Fibroblast of mammary gland (primary cell): ENCODE measurements at places on chromosomes 7 and 10.

DNA sequence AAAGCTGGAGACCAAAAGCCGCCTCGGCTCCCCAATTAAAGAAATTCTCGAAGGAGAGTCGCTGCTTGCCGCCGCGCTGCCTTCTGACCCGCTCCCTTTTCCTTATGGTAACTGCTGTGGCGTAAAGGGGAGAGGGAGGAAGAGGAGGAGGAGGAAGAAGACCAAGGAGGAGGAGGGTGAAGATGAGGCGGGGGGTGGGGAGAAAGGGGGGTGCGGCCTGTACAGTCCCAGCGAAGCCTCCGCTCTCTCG is 388 bp downstream of the CNOT4 start:
- DNase-seq, result peak; percentile 63

DNA sequence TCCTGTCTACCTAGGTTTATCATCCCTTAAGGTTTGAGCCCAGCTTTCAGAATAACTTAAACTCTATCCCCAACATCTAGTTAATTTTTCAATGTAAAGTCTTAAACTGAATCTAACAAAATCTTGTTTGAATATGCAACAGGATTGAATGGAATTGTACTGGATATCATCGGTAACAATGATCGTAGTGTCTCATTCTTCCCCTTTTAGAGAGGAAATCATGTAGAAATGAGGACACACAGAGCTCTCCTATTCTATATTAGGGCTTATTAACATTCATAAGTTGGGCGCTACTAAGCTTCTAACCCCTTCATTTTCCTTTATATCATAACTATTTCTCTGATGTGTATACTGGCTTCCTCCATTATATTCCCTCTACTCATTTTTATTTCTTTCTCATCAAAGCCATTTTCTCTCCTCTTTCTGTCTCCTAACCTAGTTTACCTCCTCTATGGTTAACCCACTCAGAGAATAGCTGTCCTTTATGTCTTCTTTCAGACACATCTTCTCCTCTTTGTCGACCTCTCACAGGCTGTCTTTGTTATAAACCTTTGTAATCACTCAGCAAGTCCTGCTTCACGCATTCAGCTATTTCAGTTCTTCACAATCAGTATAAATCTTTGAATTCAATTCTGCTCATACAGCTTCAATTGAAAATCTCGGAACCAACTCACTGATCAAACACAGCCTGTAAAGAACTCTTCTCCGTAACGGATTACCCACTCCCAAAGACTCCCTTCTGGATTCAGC is 1019.0 kb upstream of the C7orf33 start:
- no peak for DNase-seq

DNA sequence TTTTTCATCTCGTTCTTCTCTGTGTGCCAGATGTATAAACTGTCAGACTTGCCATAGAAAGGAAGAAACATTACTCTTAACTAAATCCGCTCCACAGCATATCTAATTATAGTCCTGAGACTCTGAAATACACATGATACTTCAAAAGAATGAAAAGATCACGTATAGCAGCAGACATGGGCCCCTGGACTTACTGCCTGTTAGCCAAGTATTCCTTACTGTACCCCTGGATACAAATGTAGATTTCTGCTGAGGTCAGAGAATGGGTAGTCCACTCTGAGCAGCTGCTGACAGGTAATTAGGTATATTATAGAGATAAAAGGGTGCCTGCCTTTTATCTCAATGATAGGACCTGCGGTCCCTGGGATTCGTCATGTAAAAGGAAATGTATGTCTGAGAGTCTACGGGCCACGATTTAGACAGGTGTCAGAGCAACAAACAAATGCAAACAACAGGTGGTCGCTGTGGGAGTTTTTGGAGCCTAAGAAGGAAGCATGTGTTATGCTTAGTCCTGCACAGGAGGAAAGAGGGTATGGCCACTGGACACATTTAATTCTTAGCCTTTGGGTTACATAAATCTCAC is 69.4 kb downstream of the VOPP1 start:
- DNase-seq, result no peak

GRCh38 chr7:116802144-116802745 is 60.1 kb upstream of the CAPZA2 start:
- no peak for DNase-seq

DNA sequence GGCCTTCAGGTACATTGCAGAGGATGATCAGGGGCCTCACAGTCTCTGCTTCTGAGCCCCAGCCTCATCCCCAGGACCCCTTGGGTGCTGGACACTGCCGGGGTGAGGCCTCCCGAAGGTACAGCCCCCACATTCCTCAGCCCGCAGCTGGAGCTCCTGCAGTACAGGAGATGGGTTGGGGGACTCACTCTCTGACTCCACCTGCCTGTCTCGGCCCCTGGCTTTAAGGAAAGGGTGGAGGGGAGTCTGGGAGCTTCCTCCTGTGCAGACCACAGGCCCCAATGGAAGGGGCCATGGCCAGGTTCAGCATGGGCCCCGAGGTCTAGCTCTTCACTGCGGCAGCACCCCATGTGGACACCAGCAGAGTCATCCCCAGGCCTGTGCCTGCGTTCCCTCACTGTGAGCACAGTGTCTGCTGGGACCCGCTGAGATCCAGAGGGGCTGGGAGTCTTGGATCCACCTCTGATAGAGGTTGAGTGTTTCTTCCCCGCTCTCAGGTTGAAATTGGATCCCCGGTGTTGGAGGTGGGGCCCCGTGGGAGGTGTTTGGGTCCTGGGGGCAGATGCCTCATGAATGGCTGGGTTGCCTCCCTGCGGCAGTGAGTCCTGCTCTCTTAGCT is 99.9 kb downstream of the PRKAG2 start:
- no peak for DNase-seq
